ENCODE measurements at places on chromosomes 13 and 19. TPM values are rescaled to one million over a fixed set of nuclear protein-coding genes. Genes with fewer than 3 reads are reported as not detected.

The TNFSF11 gene
- not detected for total RNA-seq

The POLR1G gene
- total RNA-seq: 4.2 TPM

The ACP7 gene
- total RNA-seq: not detected

The NECTIN2 gene
- 59.8 TPM for total RNA-seq

The KCNRG gene
- not detected for total RNA-seq

DNA sequence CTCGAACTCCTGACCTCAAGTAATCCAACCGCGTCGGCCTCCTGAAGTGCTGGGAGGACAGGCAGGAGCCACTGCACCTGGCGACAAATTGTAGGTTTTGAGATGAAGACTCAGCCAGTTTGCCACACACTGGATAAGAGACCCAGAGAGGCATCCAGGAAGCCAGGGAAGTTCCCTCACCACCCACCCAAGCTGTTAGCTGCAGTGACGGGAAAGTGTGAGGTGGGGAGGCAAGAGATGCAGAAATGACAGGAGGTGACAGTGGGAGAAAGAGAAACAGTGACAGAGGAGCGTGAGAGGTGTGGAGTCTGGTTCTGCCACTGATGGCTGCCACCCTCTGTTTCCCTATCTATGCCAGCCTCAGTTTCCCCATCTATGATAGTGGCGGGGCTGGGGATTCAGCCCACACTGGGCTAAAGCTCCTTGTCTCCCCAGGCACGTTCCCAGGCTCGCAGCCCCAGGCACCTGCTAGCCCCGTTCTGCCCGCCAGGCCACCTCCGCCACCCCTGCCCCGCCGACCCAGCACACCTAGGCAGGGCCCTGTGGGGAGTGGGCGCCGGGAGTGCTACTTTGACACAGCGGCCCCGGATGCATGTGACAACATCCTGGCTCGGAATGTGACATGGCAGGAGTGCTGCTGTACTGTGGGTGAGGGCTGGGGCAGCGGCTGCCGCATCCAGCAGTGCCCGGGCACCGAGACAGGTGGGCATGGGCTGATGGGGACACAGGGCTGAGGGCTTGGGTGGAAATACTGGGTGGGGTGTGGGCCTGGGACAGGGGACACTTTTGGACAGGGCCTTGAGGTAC, 21.0 kb downstream of the LTBP4 start:
- no peak for DNase-seq

GRCh38 chr13:21734961-21735360, 64.1 kb downstream of the FGF9 start:
- no peak for DNase-seq

DNA sequence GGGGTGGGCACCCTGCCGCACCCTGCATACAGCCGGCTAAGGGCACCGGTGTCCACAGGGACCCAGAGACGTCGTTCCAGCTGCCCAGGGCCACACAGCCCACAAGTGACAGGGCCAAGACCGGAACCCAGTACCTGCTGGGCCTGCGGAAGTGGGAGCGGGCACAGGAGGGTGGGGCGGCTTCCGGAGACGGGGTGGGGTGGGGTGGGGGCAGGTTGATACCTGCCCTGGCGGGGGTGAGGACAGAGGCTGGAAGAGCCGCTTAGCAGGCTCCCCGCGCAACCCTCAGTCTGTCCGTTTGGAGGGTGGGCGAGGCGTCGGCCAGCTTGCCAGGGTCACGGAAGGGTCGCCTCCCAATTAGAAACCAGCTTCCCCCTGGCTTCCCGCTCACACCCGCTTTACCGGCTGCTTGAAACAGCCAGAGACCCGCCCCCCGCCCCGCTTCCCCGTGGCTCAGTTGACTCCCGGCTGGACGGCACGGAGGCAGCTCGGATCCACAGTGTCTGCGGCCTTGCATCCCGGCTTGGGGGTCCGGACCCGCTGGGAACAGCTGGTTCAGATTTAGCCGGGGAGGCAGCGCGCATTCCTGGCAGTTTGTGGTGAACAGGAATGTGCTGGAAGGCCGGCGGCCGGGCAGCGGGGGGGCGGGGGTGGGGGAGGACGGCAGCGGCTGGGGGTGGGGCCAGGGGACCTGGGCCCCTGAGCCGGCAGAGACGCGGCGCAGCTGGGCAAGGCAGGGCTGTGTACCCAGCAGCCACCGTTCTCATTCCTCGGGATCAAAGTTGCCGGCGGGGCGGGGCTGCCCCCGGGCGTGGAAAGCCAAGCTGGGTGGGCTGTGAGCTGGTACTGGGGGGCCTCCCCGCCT, 1.9 kb downstream of the CNN2 start:
- DNase-seq: peak; percentile 92

- DNase-seq: peak; percentile 57
Observed at GRCh38 chr19:6587093-6587820, 3.7 kb downstream of the CD70 start.

- DNase-seq: no peak
Observed at GRCh38 chr13:73224703-73225102, 165.9 kb downstream of the KLF5 start.

- peak; percentile 93 for DNase-seq
Observed at GRCh38 chr13:36131222-36131930, at the start of gene DCLK1. Gene DCLK1 (minus strand): TSS chr13:36131382.

DNA sequence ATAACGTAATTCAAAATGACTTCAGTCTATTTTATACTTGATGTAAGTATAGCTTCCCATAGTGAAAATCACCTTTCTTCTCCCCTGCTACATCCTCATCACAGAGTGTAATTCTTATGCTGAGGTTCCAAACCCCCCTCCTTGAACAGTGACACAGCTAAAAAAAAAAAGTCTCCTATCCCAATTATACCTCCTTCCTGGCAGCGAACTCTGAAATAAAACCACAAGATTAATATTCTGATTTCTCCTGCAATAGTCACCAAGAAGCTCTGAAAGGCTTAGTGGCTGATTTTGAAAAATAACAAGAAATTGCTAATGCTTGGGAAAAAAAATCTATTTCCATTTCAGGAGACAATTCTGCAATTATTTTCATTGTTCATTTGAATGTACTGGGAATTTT, 36.3 kb downstream of the EFNB2 start:
- DNase-seq: no peak

GRCh38 chr19:34963573-34964406, at the start of gene ZNF792:
Gene ZNF792 (minus strand): TSS chr19:34964229. CDS start chr19:34963662, 567 bp downstream.
- peak; percentile 88 for DNase-seq

GRCh38 chr19:42831221-42832019, 48.1 kb downstream of the PSG1 start:
- DNase-seq: no peak
